ENCODE measurements at places on chromosomes 7 and 10. TPM values are rescaled to one million over a fixed set of nuclear protein-coding genes. Genes with fewer than 3 reads are reported as not detected.

DNA sequence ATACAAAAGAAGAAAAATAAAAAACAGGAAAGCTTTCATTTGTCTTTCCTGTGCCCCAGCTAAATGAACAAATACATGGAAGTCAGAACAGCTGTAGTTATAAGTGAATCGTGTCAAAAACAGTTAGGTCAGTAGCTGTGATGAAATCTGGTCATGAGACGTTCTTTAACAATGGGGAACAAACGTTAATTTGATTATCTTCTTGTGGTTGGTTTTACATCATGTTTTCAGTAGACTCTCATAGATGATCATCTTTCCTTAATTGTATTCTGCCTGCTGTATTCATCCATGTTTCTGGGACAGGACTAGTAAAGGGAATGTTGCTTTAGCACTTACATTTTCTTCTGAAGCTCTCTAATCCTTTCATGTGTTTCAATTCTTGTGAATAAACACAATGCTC is 97.0 kb downstream of the PCLO start:
- DNase-seq, result no peak

Gene FAM237B
- not detected for total RNA-seq

GRCh38 chr7:24921362-24921679 is 58.7 kb downstream of the OSBPL3 start:
- no peak for DNase-seq

DNA sequence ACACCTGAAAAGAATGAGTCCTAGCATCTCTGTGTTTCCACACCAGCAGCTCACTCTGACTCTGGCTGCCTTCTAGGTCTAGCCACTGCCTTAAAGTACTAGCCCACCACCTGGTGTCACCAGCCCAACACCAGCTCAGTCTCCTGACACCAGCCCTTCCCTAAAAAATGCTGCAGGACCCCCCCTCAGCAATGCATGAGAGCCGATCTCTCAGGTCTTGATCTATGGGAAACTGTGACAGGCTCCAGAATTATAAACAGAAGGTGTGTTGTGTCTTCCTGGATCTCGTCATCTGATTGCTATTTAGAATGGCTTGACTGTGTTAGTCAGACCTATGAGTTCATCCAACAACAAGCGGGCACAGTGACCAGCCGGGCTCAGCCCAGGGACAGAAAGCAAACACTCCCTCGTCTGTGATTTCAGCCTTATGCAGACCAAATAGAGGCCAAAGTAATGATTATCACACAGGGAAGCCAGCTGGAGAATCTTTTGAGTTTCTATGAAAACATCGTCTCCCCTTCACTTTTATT is 66.6 kb downstream of the CUBN start:
- no peak for DNase-seq

DNA sequence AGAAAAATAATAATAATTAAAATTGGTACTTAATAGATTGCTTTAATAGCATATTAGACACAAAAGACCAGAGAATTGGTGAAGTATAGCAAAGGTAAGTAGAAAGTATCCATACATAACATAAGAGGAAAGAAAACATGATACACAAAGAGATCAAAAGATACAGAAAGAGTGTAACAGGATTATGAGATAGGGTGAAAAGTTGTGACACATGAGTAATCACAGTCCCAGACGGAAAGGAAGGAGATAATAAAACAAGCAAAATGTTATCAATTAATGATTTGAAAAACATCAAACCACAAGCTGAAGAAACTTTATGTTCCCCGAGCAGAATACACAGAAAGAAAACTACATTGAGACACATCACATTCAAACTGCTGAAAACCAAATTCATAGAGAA is 10.5 kb downstream of the TCAF1 start:
- DNase-seq, result no peak

Gene RELN
- 9.7 TPM for total RNA-seq

DNA sequence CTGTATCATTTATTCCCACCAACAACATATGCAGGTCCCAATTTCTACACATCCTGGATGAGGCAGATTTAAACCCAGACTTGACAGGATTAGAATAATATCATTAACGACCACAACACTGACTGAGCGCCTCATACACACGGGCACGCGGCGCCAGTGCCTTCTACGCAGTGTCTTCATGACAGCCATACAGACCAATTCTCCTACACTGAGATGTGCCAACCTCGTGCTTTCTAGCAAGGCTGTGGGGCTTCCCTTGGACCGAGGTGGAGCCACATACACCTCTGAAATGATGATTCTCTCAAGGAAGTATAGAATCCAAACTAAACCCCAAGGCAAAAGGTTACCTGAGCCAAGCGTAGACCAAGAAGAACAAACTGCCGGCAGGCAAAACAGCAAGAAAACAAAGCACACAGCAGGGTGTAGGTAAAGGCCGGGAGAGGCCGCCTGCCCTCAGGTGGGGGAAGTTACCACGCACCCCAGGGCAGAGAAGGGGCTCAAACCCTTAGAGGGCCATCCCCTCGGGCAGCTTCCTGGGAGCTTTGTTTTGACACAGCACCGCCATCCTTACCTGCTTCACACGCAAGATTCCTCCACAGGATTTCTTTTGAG is 75.8 kb downstream of the DLG5 start:
- DNase-seq, result no peak

GRCh38 chr10:86981716-86982115 is 13.4 kb downstream of the ADIRF start:
- DNase-seq, result no peak

GRCh38 chr10:33772370-33773252 is 438.1 kb upstream of the NRP1 start:
- no peak for DNase-seq

Gene RPEL1
- not detected for total RNA-seq

DNA sequence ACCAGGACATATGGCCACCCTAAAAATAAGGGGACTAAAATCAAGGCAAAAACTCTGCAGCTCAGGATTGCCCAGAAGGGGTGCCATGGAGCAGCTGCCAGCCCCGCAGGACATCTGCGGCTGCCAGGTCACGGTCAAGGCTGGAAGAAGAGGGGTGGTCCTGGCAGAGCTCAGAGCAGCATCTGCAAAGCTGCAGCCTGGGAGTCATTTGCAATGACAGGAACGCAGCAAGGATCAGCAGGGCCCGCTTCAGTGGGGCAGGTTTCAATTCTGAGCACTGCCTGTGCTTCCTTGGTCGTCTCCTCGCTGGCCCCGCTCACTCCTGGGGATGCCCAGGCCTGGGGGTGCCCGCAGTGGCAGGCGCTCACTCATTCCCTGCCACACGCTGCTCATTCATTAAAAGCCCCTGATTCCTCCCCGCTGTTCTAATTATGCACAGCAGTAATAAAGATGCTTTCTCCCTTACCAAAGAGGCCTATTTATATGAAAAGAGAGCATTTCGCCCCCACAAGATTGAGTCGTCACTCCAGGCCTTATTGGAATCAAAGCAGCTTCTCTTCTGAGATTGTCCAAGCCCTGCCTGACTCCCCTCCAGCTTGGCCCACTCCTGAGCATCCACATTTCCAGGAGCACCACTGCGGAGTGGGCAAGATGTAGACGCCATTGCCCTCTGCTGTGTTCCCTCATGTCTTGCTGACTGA is 4.6 kb downstream of the HSPA12A start:
- DNase-seq, result no peak
